ENCODE measurements at places on chromosomes 2 and 18.

DNA sequence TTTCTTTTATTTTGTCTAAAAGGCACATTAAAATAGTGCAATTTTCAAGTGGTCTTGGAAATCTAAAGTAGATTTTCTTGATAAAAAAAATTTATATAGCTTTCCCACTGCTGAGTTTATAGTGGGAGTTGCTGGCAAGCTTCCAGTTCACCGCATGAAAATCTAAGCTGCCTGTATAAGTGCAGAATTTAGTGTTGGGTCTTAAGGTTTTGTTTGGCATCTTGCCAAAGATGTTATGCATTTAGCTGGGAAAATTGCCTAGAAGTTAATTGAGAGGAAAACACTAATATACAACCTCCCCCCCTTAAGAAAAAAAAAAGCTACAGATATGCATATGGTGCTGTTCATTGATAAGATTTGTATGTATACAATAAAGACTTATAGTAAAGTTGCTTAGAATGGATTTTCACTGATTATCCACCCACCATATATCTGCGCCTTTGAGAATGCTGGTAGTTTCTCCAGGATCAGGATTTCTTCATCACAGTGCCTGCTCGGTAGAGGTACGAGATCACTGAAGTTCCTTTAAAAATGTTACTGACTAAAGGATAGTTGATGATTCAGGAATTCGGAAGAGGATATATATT is 803.2 kb upstream of the POU3F3 start:
- DNase-seq, result no peak

DNA sequence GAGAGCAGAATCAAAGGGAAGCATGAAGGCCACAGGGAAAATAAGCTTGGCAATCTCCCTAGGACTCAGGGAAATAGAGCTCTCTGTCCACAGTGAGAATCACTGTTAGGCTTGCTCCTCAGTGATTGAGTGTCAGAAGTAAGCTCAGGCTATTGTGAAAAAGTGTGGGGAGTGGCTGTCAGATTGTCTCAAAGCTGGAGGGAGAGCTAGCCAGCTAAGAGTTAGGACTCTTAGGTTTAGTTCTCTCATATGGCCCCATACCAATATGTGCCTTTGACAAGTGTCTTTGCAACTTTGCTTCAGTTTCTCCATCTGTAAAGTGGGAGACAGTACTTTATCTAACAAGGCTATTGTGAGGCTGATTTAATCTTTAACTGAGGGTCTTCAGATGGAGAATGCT is 17.2 kb downstream of the EIF4E2 start:
- DNase-seq, result no peak

GRCh38 chr2:23482607-23483006 is 97.6 kb downstream of the KLHL29 start:
- no peak for DNase-seq

DNA sequence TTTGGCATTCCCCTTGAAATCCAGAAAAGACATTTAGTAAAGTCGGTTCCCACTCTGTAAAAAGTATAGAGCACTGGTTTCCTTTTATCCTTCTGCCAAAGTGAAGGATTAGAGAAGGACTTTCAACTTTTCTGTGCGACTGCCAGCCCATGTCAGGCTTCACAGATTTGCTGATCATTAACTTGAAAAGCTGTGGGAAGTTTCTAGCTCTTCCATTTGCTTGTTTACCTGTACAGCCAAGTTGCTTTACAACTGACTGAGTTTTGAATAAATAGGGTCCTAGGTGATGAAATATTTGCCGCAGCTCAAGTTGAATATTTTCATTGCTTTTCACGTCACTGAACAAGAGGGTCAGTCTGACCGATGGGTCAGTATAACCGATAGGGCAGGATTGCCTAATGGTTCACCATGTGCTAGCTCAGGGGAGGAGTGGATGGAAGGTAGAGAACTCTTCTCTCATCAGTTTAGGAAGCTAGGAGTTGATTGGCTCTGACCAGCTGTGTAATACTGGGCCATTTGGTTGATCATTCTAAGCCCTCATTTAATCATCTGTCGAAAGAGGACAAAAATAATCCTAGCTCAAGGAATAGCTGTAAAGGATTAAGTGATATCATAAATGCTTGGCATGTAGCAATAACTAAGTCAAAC is 30.4 kb downstream of the UPP2 start:
- DNase-seq, result no peak

- no peak for DNase-seq
Observed at GRCh38 chr2:239020541-239021041, 172.7 kb downstream of the TWIST2 start.

DNA sequence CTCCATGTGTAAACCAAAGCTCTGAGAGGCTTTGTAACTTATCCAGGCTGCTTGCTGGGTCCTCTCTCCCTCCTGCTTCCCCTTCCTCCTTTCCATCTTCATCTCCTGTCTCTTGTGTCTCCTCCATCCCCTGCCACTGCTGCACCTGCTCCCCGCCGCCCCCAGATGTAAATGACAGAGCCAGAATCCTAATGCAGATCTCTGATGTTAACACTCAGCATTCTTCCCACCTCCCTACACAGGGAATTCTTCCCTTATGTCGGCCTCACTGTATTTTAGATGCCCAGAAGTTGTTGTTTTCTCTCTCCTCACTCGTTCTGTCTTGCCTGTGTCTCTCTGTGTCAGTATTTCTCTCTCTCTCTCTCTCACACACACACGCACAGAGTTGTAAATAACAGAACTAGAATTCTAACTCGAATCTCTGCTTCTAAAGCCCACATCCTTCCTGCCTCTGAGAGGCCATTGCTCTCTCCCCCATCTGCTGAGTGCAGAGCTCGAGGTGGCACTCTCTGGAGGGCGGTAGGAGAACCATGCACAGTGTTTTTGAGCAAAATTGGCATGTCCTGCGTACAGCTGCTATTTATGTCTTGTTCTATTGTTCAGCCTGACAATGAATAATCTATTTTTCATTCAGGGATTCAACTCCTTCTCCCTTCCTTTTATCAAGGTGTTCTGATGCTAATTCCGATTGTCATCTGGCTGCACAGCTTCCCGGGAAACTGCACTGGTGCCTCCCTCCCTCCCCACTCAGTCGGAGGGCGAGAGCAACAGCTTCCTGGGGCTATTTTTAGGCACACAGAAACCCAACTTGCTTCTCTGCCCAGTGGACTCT is 219.9 kb downstream of the SH3RF3 start:
- DNase-seq, result no peak

DNA sequence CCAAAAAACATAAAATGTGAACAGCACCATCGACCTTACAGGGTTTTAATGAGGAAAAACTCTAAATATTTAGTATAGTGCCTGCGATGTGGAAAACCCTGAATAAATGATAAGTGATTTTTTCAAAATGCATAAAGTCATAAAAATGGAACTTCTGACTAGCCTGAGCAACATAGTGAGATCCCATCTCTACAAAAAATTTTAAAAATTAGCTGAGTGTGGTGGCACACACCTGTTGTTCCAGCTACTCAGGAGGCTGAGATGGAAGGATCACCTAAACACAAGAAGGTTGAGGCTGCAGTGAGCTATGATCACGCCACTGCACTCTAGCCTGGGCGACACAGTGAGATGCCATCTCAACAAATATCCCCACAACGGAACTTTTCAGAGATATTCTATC is 4.2 kb downstream of the GGCX start:
- DNase-seq, result no peak

- DNase-seq, result no peak
Observed at GRCh38 chr2:159382447-159383028, 96.0 kb upstream of the WDSUB1 start.

- no peak for DNase-seq
Observed at GRCh38 chr2:132403146-132403545, 13.5 kb upstream of the GPR39 start.

DNA sequence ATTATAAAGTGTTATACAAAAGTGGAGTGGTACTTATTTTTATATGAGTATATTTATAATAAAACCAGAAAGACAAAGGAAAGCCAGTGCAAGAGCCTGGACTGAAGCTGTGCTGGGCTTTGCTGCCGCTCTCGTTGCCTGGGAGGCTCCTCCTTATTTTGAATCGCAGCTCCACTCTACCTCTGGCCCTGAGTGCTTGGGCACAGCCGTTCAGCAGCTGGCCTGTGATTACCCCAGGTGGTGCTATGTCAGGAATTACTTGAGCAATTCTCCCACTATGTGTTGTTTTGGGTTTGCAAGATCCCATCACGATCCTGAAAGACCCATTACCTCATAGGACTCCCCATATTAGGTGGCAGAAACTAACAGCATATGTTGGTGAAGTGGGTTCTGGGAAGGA is 53.0 kb upstream of the LCLAT1 start:
- no peak for DNase-seq

- DNase-seq, result peak; percentile 23
Observed at GRCh38 chr18:3726238-3726951, 276.4 kb downstream of the TGIF1 start.

DNA sequence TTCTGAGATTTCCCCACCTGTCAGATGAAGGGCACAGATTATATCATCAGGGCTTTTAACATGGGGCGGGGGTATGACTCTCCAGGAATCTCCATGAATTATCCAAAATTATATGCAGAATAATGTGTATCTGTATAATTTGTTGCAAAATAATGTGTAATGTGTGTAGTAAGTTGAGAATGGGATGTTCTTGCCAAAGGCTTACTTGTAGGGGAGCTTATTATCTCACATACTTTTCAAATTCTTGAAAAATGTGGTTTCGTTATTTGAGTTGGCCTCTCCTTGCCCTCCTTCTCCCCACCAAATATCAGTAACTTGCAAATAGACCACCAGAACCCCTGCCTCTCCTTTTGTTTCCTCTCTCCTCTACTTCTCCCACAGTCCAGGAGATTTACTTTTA is 35.6 kb downstream of the UBR3 start:
- no peak for DNase-seq

GRCh38 chr18:42048158-42048557 is 93.1 kb downstream of the PIK3C3 start:
- DNase-seq, result peak; percentile 74

DNA sequence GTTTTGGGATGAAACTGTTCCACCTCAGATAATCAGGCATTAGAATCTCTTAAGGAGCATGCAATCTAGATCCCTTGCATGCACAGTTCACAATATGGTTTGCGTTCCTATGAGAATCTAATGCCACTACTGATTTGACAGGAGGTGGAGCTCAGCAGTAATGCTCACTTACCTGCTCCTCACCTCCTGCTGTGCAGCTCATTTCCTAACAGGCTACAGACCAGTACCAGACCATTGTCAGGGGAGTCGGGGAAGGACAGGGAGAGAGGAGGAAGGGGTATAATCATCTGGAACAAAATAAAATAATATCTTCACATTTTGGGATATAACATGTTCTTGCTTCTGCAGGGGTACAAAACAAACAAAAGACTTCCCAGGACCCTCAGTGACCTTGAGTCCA is 532.0 kb upstream of the FSHR start:
- DNase-seq, result no peak

DNA sequence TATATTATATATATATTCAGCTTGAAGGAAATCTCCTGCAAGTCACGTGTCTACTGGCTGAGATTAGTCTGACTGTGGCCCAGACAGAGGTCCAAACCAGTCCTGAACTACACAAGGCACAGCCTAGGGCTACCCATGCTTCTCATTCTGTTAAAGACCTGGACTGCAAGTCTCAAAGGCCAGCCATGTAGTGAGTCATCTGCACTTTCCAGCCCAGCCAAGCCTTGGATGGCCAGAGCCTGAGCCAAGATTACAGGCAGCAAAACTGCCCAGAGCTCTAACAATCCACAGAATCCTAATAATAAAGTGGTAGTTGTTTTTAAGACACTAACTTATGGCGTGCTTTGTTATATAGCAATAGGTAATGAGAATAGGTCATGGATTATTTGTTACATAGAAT is 259.6 kb downstream of the SS18 start:
- DNase-seq, result no peak

DNA sequence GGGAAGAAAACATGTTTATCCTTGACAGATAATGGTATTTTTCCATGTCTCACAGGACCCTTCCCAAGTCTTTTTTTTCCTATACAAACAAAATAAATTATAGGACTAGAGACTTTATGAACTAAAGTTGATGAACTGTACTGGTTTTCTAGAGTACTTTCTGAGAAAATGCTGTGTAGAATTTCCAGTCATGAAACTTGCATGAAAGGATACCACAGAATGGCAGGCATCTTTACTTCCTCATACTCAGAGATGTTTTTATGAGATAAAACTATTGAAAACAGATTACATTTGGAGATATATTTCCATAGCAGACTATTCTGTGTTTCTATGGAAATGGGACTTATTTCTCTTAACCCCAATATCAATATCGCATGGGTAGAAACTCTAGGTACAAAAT is 403.5 kb downstream of the PARD3B start:
- no peak for DNase-seq

DNA sequence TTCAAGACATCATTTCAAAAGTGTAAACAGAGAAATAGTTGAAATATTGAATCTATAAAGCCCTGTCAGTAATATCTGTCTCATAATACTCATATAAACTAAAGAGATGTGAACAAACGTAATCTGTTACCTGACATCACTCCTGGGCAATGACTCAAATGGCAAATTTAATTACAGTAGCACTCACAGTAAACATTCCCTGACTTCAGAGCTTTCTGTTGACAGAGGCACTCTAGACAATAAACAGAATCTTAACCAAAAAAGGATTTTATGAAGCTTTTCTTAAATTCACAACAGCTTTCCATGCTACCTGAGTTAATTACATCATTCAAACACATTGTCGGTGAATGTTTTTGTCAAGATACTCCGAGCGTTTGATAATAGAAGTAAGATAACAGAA is 128.1 kb upstream of the PDE1A start:
- no peak for DNase-seq

DNA sequence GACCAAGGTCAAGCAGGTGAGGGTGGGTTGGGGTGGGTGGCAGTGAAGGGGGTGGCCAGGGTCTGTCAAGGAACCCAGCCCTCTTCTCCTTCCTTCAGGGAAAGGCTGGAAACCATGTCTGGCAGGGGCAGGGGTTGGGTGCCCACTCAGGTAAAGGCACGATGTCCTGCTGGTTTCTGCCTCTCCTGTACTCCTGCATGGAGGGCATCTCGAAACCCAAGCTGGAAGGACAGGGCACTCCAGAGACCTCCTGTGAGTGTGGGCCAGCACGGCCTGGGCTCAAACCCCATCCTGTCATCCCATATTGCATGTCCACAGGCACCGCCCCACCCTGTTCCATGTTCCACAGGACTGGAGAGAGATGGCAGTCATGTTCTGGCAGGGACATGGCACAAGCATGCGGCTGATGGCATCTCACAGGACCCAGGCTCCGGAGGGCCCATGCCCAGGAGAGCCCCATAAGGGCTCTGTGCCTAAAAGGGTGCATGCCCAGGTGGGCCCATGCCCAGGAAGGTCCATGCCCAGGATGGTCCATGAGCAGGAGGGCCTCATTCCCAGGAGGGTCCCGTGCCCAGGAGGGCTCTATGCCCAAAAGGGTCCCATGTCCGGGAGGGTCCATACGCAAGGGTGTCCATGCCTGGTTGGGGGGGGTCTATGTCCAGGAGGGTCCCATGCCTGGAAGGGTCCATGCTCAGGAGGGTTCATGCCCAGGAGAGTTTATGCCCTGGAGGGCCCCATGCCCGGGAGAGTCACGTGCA is 6.4 kb downstream of the GPR35 start:
- DNase-seq, result no peak

Measured in MV-4-11 (cell line).